ENCODE measurements at places on chromosomes 5 and 9.

- no peak for DNase-seq
These were observed 49.7 kb downstream of the FER start for GRCh38 chr5:108797396-108797795.

DNA sequence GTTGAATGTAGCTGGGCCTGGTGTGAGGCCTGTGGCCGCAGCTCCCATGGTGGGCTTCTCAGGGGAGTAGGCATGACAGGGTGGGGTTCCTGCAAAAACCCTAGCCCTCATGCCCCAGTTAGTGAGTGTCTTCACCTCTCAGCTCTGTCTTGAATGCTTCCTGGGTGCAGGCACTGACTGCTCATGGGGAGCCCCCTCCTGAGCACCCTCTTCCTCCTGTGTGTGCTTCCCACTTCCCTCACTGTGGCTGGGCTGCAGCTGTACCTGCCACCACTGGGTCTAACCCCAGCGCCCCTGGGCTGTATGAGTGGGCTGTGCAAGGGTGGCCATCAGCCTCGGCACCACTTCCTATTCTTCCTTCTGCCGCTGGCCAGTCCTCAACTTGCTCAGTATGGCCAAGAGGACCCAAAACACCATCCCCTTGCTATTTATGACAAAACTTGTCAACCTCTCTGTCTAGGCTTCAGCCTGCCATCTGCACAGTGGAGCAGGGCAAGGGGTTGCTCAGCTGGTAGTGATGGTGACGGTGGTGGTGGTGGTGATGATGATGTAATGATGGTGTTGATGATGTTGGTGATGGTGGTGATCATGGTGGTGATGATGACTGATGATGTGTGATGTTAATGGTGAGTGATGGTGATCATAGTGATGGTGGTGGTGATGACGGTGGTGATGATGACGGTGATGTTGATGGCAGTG is 67.5 kb downstream of the RXRA start:
- no peak for DNase-seq

GRCh38 chr5:43523662-43524072 is 8.7 kb upstream of the C5orf34 start:
- DNase-seq: no peak

DNA sequence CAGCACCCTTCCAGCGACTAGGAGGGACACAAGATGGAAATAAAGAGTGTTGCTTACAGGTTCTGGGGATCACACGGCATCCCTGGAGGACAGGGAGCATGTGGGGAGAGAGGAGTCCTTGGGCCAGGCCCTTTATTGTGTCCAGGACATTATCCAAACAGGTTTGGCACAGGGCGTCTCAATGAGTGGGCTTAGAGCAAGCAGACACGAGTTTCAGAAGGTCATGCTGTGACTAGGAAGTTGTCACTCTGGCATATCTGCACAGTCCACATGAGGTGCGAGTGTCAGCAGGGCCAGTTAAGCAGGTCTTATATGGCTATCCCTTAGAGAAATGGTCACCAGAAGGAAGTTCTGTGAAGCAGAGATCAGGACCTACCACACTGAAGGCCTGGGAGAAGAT is 174.5 kb upstream of the OTULINL start:
- no peak for DNase-seq

DNA sequence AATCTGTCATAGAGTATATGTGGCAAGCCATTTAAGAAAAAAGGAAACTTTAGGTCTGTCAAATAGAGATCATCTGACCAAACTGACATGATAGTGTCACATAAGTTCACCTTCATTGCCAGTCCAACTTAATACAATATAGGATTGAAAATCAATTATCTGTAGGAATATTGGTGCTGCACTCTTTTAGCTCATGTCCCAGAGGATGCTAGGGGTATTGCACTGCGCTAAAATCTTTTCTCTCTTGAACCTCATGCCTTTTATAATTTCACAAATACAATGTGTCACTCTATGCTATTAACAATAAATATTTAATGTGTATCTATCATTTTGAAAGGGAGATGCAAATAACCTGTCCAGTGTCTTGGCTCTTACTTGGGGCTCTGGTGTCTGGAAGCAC is 72.4 kb upstream of the FAM120A start:
- DNase-seq: no peak

- peak; percentile 59 for DNase-seq
These were observed 4.9 kb upstream of the TRAF1 start for GRCh38 chr9:120931231-120932085.
